ENCODE measurements at places on chromosomes 1 and 21. TPM values are rescaled to one million over a fixed set of nuclear protein-coding genes. Genes with fewer than 3 reads are reported as not detected.
A peak's percentile ranks its signal among the peaks of the same experiment; 100 is the strongest.

DNA sequence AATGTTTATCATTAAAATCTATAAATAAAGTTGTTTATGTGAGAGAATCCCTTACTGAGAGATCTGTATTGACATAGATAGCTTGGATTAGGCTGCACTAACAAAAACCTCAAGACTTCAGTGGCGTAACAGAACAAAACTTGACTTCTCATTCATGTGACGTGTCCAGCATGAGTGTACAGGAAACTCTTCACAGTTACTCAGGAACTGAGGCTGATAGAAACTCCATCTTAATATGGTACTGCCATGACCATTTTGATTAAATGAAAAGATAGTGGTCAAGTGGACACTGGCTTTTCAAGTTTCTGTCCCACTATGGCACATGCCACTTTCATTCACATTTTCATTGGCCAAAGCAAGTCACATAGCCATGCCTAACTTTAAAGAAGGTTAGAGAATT lies 3.7 kb downstream of the ST3GAL3 start:
- no peaks in the 10 kb centered on the region for H3K27me3 ChIP-seq
- H3K36me3 ChIP-seq: no peaks in the 10 kb centered on the region
- no peak for DNase-seq
- no peaks in the 10 kb centered on the region for H3K4me1 ChIP-seq

Gene MPZ
- 3.3 TPM for total RNA-seq

DNA sequence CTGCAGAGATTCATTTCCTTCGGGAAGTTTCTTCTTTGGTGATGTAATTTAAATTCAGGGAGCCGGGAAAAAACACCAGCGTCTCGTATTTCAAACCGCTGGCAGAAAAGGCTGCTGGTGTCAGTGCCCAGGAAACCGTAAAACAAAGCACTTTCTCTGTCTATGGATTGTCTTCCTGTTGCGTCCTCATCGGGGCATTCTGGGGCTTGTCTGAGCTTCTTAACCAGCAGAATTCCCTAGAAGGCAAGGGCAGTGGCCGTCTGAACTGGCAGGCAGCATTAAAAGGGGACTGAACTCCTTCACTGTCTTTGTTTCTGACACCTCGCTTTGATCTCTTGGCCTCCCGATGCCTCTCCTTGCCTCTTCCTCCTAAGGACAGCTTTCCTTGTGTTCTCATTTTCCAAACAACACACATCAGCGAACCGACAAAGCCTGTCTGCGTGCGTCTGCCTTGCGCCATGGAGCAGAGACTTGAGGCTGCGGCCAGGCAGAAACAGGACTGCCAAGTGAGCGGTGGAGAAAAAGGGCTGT lies 391.6 kb upstream of the VAMP3 start:
- DNase-seq: peak; percentile 73
- H3K36me3 ChIP-seq: no peaks in the 10 kb centered on the region
- H3K27ac ChIP-seq: peak overlapping the region; percentile 95
- H3K27me3 ChIP-seq: no peaks in the 10 kb centered on the region
- no peaks in the 10 kb centered on the region for H3K4me1 ChIP-seq
- no peak overlapping the region for H3K4me3 ChIP-seq

DNA sequence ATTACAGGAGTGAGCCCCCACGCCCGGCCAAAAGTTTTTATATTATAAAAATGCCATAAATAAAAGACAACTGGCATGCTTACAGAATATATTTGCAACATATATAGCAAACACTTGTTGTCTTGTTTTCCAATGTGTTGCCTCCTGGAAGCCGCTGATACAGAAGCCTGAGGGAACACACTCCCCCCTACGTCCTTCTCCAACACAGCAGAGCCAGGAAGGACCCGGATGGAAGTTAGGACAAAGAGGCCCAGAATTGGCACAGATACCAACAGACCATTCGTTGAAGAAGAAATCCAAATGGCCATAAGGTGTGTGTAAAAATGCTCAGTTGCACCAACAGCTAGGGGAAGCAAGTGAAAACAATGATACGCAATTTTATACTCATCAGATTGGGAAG lies 1.3 kb upstream of the PLA2G5 start:
- DNase-seq: no peak
- H3K36me3 ChIP-seq: no peaks in the 10 kb centered on the region
- no peaks in the 10 kb centered on the region for H3K27me3 ChIP-seq
- no peaks in the 10 kb centered on the region for H3K4me1 ChIP-seq
- no peak overlapping the region for H3K4me3 ChIP-seq
- no peak overlapping the region for H3K27ac ChIP-seq

Measured in endodermal cell (in vitro differentiated cells).